ENCODE measurements at places on chromosomes 6 and 20.

GRCh38 chr6:105619971-105620741, 217.3 kb upstream of the PREP start:
- no peak for DNase-seq

- no peak for DNase-seq
These were observed at the start of gene THBS2 for GRCh38 chr6:169253337-169254238. Gene THBS2 (minus strand): TSS chr6:169253846. CDS start chr6:169250784, 3,062 bp downstream.

- no peak for DNase-seq
These were observed 78.4 kb downstream of the RNF144B start for GRCh38 chr6:18465410-18466154.

GRCh38 chr6:41784581-41785171, 2.8 kb upstream of the TOMM6 start:
- no peak for DNase-seq

DNA sequence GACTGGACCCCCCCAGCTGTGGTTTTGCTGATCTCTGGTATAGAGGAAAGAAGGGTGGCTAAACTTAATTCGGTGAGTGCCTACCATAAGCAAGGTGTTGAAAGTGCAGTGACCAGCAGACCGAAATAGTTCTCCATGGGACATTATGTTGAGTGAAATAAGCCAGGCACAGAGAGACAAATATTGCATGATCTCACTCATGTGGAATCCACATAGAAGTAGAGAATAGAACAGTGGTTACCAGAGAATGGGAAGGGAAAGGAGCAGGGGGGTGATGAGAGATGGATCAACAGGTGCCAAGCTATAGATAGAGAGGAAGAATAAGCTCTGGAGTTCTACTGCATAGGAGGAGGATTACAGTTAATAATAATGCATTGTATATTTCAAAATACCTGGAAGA, 9.7 kb upstream of the GCNT2 start:
- no peak for DNase-seq

- DNase-seq, result no peak
These were observed 811.3 kb downstream of the DHX35 start for GRCh38 chr20:39773380-39774000.

DNA sequence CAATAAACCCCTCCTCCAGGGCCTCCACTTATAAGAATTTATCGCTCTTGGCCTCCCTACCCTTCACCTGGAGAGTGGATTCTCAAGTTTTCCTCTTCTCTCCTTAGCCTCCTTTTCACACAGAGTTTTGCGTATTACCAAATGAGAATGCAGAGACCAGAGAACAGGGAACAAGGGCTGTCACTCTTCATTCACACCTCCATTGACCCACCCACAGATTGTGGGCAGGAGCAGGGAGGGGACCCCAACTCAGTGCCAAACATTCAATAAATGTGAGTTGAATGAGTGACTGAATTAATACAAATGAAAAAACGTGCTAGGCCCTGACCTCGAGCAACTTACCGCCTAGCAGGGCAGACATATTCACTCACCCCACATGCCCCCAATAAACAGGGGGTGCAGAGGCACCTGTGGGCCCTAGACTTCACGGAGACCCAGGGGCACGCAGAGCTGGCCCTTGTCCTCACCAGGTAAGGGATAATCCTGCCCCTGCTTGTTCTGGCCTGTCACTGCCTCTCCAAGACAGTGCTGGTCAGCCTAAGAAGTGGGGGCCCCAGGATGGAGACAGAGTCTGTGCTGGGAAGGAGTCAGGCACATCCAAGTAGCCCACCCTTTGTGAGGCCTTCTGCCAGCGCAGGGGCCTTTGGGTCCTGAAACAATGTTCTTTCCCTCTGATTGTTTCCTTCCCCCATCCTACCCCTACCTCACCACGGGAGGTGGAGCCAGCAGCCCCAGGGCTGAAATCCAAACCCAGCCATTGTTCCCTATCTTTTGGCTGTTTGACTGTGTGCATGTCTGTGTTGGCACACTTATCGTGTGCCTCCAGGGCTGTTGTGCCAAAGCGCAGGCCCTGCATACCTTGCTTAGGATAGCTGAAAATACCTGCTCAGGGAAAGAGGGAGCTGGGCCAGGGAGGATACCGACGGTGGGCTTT, 8.4 kb upstream of the TJAP1 start:
- no peak for DNase-seq

DNA sequence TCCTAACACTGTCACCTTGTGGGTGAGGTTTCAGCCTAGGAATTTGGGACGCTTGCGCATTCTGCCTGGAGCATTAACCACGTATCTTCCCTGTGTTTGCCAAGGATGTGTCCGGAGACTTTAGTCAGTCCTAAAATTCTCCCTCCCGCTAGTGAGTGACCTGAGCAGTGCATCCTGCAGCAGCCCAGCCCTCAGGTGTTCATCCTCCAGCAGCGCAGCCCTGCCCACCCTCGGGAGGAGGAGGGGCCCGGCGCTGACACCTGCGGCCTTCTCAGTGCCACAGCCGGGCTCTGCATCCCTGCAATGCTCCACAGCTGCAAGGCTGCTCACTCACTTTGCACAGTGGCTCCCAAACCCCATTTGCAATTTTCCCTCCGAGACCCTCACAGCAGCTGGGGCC, 79.5 kb downstream of the ERMARD start:
- no peak for DNase-seq

GRCh38 chr20:19519466-19519865, 238.6 kb upstream of the RIN2 start:
- no peak for DNase-seq

GRCh38 chr6:13406781-13407180, 78.4 kb upstream of the TBC1D7 start:
- no peak for DNase-seq

DNA sequence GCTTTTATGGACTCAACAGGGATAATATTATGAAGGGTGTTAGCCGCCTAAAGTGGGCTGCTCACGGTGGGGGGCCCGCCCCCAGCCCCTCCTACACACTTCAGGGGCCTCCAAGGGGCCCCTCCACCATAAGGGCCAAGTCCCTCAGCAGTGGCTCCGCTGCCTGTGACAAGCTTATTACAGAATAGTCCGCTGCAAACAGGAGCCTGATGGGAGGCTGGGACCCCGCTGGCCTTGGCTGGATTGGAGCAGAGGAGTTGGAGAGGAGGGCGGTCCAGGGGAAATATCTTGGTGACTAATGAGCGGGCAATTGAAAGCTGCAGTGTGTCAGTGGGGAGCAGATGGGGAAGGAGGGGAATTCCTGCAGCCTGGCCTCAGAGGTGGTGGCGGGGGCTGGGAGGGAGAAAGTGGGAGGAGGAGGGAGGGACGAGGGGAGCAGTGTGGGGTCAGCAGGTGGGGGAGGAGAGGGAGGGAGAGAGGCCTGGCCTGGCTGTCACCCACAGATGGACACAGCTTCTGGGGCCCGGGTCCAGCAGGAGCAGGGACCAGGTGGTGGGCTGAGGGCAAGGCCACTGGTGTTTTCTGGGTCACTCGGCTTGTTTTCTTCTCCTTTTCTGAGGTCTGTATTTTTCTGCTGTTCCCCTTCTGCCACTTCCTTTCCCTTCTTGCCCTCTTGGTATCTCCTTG, 57.6 kb upstream of the FOXP4 start:
- no peak for DNase-seq

- DNase-seq, result no peak
These were observed 96.9 kb downstream of the MBOAT1 start for GRCh38 chr6:20115246-20115980.

GRCh38 chr6:17703256-17703694, 3.5 kb downstream of the NUP153 start:
- DNase-seq, result no peak

DNA sequence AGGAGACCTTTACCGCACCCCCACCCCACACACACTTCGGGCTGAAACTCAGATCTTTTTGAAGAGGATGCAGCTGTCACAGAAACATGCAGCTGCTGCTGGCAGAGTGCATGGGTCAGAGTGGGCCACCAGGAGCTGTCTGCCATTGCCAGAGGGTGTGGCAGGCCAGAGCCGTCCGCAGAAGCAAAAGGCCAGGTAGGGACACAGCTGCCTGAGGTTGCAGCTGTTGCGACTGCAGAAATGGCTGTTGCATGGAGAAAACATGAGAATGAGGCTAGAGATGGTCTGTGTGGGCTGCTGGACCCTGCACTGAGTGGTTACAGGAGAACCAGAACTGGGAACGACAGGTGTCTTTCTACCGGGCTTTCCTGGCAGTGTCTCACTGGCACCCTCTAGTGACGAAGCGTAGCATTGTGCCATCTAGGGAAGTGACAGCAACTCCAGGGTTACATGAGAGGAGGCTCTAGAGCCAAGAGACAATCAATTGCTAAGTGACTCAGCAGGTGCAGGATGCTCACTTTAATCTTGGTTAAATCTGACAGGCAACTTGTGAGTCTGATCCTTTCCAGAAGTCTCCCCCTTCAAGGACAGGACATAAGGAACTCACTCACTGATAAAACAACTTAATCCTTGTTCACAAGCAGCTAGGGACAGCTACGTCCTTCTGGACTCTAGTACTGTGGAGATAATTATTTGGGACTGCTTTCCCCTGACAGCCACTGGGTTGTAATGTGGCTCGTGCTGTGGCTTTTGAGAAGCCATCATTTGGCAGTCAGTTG, 29.1 kb upstream of the SERPINB9 start:
- DNase-seq, result peak; percentile 81

GRCh38 chr20:1824181-1824580, 71.0 kb upstream of the SIRPA start:
- no peak for DNase-seq

- DNase-seq, result no peak
These were observed 40.6 kb downstream of the HECA start for GRCh38 chr6:139175389-139175948.

DNA sequence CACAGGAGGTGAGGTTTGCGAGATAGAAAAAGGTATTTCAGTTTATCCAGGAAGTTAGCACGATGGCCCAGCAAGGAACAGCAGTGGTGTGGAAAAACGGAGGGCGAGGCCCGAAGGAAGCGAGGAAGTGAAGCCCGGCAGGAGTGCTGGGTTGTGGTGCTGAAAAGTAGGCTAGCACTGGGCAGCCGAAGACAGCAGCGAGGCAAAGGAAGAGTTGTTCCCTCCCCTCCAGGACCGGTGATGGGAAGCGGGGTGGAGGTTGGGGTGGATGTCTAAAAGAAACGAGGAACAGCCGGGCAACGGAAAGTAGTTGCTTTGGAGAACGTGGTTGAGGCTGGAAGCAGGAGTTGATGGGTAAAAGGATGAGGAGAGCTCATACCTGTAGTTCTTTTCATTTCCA, 1.4 kb downstream of the METTL24 start:
- no peak for DNase-seq

GRCh38 chr6:24720131-24720603, 1.2 kb upstream of the C6orf62 start:
- DNase-seq, result peak; percentile 22

GRCh38 chr20:22507240-22507961, 77.0 kb downstream of the FOXA2 start:
- DNase-seq, result no peak

DNA sequence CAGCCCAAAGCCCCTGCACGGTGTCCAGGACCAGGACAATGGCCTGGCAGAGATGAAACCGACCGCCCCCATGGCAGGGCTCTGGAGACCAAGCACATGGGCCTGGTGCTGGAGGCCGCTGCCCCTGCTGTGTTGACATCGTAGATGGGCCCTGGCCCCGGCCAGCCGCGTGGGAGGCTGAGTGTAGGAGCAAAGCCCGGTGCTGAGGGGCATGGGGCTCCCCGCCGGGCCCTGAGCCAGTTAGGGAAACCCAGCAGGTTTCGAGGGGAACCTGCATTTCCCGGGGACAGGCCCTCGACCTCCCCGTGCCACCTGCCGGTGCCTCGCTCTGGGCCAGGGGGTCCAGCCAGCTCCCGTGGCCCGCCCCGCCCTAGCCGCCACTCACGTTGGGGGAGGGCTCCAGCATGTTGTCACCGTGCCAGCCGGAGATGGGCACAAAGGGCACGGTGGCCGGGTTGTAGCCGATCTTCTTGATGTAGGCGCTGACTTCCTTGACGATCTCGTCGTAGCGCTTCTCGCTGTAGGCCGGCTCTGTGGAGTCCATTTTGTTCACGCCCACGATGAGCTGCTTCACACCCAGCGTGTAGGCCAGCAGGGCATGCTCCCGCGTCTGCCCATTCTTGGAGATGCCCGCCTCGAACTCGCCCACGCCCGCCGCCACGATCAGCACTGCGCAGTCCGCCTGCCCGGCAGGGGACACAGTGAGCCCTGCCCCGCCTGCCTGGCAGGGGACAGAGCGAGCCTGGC, 4.3 kb downstream of the EEF1A2 start:
- no peak for DNase-seq

GRCh38 chr6:38944655-38945279, 103.8 kb upstream of the GLP1R start:
- DNase-seq, result no peak

GRCh38 chr20:18272451-18272850, 15.9 kb upstream of the ZNF133 start:
- DNase-seq, result no peak

DNA sequence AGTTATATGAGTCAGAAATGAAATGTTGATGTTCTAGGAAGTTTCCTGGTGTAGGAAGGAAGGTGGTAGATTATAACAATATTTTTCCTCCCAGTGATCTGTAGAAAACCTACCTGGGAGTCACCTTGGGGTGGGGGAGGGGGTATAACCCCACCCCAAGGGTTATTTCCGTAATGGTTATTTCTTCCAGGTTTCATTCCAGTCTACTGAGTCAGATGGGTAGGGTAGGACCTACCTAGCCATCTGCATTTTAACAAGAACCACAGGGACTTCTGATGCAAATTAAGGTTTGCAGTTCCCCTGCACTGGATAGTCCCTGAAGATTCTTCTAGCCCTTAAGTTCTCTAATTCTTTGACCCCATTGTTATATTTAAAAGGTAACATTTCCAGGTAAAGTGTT, 88.9 kb downstream of the ARMC2 start:
- DNase-seq, result no peak

- no peak for DNase-seq
These were observed 20.4 kb upstream of the ZNF318 start for GRCh38 chr6:43389730-43390295.

GRCh38 chr6:159213405-159213804, 44.2 kb downstream of the FNDC1 start:
- no peak for DNase-seq

DNA sequence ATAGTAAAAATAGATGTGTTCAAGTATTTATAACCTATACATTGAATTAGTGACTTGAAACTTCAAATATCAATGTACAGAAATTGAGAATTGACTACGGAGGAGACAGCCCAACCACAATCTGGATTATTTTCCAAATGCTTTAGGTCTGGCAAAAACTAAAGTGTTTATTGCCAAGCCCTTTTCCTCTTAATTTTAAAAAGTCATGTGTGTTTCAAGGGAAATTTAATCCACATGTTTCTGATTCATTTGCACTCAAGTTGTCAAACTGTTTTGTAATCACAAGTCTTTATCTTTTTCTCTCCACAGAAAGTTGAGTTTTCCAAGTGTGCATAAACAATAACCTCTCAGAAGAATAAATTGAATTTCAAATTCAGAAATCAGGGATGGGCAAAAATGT, 350.8 kb upstream of the RSPO3 start:
- DNase-seq, result no peak

DNA sequence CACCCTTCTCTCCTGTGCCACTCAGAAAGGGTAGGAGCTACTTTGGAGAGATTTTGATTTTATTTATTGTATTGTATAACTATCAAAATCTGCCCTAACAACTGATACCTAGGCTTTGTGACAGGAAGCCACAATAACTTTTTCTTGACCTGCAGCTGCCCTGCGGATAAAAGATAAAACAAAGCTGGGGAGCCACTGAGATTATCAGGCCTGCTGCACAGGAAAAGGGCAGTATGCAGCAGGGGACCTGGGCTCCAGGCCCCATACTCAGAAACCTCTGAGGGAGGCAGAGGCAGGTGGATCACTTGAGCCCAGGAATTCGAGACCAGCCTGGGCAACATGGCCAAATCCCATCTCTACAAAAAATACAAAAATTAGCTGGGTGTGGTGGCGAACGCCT, 980 bp upstream of the SNX21 start:
- no peak for DNase-seq
